ENCODE measurements at places on chromosomes 1 and 21.

GRCh38 chr1:153364156-153364555 is 6.5 kb downstream of the S100A9 start:
- DNase-seq: no peak

DNA sequence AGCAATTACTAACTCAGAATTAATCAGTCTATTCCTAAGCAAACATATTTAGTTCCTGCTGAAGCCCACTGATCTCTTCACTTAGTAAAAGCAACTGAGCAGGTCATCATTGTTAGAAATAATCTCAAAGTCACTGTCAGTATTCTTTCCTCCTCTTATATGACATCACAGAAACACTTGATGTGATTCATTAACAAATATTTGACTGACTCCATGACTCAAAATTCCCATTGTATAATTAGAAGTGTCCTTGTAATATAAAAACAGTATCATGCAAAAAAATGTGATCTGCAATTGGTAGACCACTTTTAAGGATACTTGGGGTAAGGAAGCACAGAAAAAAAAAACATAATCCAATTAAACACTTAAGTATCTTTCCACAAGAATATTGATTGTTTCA is 194.4 kb downstream of the DPYD start:
- DNase-seq: no peak

DNA sequence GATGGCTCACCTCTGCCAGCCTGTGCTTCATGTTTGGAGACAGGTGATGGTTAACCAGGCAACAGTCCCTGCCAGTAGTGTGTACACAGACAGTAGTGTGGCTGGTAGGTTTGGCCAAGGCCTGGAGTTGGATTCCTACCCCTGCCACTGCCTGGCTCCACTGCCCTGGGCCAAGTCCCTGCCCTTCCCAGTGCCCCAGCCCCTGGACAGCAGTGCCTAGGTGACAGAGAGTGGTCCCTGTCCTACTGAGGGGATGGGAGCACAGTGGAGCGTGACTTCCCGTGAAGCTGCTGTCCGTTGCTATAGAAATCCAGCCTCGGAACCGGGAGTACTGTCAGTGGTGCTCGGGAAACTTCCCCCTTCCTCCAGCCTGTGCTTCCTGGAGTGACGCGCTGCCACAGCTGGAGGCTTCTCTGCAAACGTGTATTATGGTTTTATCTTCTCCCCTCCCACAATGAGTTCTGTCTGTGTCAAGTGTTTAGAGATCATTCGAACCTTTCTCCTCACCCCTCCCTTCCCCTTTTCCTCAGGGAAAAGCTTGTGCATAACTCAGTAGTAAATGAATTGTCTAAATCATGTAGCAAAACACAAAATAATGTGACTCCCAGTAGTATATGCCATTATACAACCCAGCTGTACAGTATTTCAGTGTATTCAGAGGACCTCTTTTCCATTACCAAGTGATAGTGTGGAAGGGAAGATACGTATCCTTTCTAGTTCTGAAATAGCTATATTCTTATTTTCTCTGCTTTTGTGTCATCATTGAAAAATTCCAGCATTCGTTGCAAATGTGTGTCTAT is 73.4 kb downstream of the GALNT2 start:
- DNase-seq: no peak

GRCh38 chr1:7405844-7406500 is 365.1 kb upstream of the VAMP3 start:
- DNase-seq: no peak

DNA sequence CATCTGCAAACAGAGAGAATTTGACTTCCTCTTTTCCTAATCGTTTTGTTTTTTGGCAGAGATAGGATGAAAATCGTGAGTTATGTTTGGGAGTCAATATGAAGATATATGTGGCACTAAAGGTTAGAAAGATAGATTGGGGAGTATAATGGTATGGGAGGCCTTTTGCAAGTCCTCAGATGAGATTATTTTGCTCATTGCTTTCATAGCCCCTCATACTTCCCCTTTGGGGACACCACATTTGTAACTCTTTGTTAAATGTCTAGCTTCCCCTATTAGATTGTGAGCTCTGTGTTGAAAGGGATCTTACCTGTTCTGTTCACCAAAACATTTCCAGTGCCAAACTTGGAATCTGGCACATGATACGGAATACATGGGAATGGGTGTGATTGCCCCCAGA is 30.2 kb downstream of the RAVER2 start:
- DNase-seq: no peak

- DNase-seq: no peak
Measured at GRCh38 chr1:152410599-152410998, 3.5 kb downstream of the CRNN start.

DNA sequence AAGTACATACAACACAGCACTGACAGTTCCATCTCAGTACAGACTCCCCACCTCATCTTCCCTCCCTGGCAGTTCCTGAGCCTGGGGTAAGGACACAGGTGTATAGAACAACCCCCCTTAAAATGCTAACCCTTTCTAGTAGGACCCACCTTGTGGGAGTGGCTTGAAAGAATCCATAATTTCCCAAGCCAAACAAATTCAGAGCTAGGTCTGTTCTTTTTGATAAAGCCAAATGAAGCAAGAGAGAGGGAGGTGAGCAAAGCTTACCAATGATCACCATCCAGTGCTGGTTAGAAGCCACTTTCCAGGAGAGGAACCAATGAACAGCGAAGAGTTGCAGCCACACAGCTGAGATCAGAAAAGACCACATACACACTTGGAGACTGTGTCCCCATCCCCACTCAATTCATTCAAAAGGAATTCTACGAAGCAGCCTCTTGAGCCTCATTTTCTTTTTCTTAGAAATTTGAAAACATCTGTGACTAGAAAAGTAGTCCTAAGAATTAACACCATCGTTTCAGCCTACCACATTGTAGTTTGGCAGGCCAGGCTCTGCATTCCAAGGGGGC is 9.2 kb downstream of the UBE2Q1 start:
- DNase-seq: no peak

DNA sequence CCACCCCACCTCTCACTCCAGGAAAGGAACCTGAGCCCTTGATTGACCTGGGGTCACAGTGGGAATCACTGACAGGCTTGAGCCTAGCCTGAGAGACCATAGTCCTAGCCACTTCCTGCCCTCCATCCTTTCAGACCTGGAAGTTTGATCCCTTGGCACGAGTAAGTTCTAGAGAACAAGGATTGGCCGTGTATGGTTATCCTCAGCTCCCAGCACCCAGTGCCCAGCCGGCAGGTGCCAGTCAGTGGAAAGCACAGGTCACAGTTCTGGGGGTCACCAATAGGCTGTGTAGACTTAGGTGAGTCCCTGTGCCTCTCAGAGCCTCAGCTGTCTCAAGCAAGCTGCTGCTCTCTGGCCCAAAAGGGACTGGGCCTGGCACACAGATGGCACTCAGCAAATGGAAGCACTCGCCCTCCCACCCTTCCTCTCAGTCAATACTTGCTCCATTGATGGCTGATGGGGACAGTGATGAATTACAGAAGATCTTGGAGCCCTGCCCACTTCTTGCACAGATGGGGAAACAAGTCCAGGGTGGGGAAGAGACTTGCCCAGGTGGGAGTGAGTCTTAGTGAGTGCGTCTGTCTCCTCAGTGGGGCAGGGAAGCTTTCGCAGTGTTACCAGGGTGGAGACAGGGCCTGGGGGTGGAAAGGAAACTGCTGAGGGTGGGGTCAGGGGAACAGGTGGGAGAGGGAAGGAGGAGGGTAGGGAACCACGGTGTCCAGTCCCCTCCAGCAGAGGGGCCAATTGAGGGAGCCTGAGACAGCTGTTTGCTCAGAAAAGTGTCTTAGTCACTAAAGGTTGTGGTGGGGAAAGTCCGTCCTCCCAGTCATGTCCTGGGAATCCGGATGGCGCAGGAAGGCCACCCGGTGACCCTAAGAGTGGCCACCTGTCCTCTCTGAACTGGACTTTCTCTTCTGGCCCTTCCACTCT is 2.6 kb upstream of the KCNQ4 start:
- no peak for DNase-seq

- no peak for DNase-seq
Measured at GRCh38 chr1:153985341-153985912, 712 bp downstream of the RAB13 start.

- no peak for DNase-seq
Measured at GRCh38 chr1:195738966-195739650, 869.1 kb downstream of the KCNT2 start.

- DNase-seq: no peak
Measured at GRCh38 chr1:163467289-163467688, 145.5 kb downstream of the NUF2 start.

DNA sequence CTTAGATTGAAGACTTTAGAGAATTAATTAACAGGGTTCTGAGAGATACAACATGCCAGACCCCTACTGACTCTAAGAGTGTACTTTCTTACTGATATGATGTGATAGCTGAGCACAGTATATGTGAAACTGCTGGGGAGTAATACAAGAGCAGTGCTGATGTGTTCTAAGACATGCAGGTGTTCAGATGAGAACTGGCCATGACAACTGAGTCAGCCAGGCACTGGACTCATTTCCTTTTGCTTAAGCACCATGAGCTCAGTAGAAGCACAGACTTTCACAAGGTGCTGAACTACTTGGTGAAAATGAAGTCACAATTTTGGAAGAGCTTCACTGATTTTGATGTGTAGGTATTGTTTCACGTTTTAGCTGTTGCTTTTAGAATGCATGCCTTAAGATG is 15.9 kb upstream of the POGZ start:
- DNase-seq: no peak

DNA sequence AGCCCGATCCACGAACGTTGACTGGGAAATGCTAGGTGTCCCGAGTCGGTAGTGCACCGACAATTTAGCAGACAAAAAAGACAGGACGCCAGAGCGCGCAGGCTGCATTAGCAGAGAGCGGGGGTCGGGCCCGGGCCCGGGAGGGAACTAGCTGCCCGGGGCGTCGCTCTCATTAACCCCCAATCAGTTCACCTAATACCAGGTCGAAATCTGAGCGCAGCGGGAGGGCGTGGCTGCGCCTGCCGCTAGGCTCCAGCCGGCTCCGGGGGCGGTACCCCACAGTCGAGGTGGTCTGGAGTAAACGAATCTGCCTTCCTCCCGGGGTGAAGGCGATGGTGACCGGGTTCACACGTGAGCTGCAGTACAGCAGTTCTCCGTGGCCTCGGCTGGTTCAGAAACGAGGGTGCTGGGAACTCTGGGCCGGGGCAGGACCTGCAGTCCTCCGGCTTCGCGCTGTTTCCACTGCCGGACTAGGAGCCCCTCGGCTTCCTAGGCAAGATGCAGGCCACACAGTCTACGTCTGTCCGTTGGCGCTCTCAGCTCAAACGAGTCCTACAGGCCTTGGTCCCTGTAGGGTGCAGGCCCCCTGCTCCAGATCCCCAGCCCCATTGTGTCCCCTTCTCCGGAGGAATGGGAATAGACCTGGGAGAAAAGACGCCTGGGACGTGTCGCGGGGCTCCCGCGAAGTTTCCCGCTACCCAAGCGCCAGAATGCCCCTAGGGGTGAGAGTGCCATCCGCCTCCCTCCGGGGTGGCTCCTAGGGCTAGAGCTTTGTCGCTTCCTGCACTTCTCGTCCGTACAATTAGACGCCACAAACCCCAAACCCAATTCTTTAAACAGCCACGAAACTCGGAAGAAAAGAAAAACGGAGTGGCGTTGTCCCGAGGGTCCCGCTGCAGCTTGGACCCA is 2.0 kb downstream of the GFI1 start:
- peak; percentile 44 for DNase-seq

DNA sequence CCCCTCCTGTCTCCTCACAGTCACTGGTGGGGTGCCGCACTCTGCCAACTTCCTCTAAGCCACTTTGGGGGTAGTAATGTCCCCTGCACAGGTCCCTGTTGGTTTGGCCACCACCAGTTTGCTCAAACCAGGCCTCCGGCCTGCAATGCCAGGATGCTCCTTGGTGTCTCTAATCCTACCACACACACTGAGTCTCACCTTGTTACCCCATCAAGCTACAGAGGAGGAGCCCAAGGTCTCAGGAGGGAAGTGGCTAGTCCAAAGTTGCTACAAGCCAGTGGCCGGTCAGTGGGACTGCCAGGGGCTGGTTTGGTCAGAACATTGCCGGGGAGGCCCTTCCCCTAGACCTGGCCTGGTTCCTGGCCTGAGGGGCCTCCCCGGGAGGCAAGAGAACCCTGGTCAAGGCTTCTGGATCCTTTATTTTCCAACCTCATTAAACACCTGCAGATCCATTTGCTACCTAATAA is 21.5 kb upstream of the LRP8 start:
- no peak for DNase-seq

- no peak for DNase-seq
Measured at GRCh38 chr21:29083306-29083705, 9.9 kb upstream of the CCT8 start.

- no peak for DNase-seq
Measured at GRCh38 chr1:165823552-165824268, 3.7 kb upstream of the UCK2 start.
